ENCODE measurements at places on chromosomes 7 and 10. TPM values are rescaled to one million over a fixed set of nuclear protein-coding genes. Genes with fewer than 3 reads are reported as not detected.

Gene MBLAC1
- 1.5 TPM for total RNA-seq

Gene LAMTOR4
- 108 TPM for total RNA-seq

Gene TMEM140
- 11.6 TPM for total RNA-seq

Gene PYROXD2
- total RNA-seq = 25.8 TPM

Gene EVX1
- total RNA-seq = 5.6 TPM

Gene METTL27
- total RNA-seq = 14.4 TPM
